Fibroblast of pulmonary artery (primary cell): ENCODE measurements at places on chromosomes 2 and 18.

GRCh38 chr18:62777814-62778213, 62.5 kb downstream of the PHLPP1 start:
- no peak for DNase-seq

DNA sequence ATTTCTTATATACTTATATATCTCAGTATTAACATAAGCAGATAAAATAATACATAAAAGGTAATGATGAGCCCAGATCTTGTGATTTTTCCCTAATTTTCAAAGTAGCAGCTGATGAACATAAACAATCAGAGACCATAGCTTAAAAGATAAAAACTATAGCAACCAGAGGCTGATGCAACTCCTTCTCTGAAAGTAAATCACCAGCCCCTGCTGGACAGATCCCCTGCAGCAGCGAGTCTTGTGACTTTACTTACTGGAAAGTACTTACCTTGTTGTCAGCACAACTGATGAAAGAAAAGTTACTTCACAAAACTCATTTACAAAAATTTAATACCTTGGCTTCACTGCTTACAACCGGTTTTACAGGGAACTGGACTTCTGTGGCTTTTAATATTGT, 67.3 kb downstream of the GORASP2 start:
- DNase-seq, result peak; percentile 24

GRCh38 chr2:156329031-156329926, 3.2 kb downstream of the NR4A2 start:
- no peak for DNase-seq

- DNase-seq, result peak; percentile 30
Measured at GRCh38 chr2:78418021-78418420, 607.5 kb upstream of the REG3G start.

GRCh38 chr2:205650931-205651330, 31.4 kb upstream of the NRP2 start:
- no peak for DNase-seq
